ENCODE measurements at places on chromosomes 5 and 9.

DNA sequence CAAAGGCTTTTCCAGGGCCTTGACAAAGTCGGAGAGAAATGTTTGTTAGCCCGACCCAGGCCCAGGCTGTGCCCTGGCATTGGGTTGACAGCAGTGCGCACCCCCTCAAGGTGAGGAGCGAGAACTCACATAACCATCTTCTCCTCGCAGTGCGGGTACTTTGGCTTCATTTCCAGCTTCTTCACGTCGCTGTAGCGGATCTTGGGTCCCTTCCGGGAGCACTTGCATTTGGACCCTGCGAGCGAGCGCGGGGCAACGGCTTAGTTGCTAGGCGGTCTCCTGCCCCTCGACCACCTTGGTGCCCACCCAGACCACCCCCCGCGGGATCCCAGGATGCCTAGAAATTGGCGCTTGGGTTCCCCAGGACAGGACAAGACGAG, 496 bp downstream of the CXCL14 start:
- DNase-seq, result no peak

GRCh38 chr5:154312576-154312975, 122.0 kb downstream of the GALNT10 start:
- DNase-seq, result no peak

DNA sequence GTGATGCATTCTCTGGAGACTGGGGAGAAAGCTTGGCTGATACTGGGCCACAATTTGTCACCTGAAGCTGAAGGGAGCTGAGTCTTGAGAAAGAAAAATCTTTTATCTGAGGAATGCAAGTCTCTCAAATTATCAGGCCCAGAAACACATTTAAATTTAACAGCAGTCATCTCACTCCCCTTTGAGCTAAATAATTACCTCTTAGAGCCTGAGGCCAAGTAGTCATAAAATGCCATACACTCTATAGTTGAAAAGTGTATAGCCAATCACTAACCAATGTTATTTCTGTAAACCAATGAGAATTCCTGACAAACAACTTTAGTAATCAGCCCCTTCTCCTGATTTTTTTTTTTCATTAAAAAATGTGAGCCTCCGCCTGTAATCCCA, 32.7 kb upstream of the DAPK1 start:
- no peak for DNase-seq

DNA sequence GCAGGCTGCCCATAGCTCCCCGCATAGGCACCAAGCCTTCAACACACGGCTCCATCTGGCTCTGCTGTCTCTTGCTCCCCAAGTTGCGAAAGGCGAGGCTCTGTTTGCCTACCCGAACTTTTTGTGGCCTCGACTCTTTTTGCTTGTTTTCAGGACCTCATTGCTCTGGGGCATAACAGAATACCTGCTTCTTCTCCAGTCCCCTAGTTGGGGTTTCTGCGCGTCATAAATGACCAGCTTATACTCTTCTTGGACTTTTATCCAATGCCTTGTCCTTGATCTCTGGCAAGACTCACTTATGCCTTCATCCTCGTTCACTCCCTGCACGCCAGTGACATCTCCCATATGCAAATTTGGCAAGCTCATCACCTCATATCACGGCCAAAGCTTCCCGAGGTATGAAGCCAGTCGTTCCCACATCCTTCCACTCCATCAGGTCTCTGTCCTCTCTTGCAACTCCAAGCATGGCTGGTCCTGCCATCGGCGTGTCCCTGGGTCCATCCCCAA, 238.8 kb upstream of the ADAMTS16 start:
- no peak for DNase-seq

DNA sequence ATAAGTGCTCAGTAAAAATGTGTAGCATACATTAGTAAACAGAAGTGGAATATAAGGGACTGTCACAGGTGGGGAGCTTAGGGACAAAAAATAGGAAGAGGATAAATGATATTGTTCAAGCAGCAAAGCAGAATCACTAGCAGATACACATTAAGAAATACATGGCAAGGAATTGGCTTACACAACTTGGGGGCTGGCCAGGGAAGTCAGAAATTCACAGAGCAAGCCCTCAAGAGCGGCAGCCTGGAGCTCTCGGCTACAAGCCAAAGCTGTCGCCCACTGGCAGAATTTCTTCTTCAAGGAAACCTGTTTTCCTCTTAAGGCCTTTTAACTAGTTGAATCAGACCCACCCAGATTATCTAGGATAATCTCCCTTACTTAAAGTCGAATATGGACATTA, 73.0 kb upstream of the SMIM23 start:
- no peak for DNase-seq

GRCh38 chr9:37942621-37943344, 38.9 kb upstream of the SLC25A51 start:
- DNase-seq, result no peak

DNA sequence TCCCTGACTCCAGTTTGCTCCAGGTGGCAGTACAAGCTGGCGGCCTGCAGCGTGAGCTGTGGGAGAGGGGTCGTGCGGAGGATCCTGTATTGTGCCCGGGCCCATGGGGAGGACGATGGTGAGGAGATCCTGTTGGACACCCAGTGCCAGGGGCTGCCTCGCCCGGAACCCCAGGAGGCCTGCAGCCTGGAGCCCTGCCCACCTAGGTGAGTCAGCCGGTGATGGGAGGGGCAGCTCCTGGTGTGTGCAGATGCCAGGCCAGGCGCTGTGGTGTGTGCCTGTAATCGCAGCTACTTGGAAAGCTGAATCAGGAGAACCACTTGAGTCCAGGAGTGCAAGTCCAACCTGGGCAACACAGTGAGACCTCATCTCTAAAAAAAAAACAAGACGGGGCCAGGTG, 10.0 kb upstream of the CACFD1 start:
- no peak for DNase-seq

DNA sequence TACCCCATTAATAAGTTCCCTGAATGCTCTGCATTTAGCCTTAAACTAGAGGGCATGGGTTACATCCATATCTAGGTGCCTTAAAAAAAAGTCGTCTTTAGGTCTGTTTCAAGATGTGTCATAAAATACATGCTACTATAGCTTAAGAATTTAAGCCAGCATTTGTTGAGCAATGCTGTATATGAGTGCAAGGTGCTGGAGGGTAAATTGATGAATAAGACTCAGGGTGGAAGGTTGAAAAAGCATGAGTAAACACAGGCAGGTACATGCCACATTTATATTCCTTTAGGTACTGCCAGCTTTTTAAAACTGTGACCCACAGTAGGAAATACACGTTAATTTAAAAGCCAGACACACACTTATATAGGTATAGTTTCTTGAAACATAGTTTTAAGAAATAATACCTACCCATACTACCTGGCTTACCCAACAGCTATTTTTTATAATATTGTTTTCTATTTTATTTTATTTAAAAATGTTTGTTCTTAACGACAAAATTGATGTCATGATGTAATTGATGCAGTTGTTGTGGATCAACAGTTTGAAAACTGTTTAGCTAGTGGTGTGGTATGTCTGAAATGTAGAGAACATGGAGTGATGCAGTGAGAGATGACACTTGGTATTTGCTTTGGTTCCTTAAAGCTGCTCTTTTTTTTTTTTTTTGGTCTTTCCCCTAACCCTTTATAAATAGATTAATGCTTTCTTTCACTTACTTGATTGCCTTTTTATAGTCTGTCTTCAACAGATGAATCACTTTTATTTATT, 3.9 kb downstream of the HMGCR start:
- no peak for DNase-seq

DNA sequence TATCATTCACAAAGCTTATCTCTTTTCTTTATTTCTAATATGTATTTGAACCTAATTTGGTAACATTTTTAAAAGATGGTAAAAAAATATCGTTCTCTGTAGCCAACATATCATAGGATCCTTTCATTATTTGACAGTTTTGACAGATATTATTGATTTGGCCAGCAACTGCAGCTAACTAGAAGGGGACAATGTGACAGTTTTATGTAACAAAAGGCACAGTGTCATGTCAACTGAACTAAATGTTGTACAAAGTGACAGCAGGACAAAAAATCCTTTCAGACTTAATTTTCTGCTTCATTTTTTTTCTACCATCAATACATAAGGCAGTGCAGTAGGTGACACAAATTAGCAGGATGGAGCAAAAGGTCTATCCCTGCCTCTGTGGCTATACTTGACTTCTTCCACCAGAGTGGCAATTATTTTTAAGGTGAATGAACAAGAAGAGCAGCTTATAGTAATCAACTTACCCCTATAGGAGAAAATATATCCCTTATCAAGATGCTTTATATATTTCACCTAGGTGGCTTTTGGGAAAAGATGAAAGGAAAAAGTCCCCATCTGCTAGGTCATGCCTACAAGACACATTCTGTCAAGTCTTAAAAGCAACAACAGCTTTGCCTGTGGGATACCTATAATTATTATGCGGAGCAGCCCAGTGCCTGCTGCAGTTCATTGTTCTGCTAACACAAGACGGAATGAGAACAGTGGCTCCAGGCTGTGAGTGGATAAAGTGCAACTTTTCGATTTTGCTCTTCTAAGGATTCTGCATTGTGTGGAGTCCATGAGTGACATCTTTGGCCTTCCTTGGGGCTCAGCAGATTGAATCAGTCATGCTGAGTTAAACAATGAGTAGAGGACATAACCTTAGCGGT, 694.9 kb downstream of the ISL1 start:
- no peak for DNase-seq

DNA sequence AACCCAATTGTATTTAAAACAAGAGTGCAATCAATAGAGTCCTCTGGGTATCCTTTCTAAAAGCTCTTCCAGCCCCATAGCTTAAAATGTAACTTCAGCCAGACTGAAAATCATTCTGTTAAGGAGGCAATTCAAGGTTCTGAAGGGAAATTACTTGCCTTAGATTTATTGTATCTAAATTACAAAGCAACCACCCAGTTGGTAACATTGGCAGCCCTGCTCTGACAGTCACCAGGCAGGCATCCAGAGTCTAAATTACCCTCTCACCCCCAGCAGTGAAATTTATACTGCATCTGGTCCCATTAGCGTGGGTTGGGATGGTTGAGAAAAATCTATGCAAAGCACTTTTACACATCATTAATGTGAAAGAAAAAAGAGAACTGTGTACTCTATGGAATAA, 514.7 kb downstream of the MTRR start:
- DNase-seq, result no peak

DNA sequence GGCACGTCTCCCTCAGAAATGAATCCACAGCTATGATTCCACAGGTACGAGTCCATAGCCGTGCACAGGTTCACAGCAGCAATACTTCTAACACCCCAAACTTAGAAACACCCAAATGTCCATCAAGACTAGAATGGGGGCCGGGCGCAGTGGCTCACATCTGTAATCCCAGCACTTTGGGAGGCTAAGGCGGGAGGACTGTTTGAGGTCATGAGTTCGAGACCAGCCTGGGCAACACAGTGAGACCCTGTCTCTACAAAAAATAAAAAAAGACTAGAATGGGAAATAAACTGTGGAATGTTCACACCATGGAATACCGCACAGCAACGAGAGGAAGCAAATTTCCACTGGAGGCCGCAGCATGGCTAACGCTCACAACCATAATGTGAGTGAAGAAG, 4.3 kb upstream of the DOLPP1 start:
- DNase-seq, result no peak

GRCh38 chr9:137085920-137086530, 760 bp upstream of the MAN1B1 start:
- DNase-seq, result peak; percentile 32

DNA sequence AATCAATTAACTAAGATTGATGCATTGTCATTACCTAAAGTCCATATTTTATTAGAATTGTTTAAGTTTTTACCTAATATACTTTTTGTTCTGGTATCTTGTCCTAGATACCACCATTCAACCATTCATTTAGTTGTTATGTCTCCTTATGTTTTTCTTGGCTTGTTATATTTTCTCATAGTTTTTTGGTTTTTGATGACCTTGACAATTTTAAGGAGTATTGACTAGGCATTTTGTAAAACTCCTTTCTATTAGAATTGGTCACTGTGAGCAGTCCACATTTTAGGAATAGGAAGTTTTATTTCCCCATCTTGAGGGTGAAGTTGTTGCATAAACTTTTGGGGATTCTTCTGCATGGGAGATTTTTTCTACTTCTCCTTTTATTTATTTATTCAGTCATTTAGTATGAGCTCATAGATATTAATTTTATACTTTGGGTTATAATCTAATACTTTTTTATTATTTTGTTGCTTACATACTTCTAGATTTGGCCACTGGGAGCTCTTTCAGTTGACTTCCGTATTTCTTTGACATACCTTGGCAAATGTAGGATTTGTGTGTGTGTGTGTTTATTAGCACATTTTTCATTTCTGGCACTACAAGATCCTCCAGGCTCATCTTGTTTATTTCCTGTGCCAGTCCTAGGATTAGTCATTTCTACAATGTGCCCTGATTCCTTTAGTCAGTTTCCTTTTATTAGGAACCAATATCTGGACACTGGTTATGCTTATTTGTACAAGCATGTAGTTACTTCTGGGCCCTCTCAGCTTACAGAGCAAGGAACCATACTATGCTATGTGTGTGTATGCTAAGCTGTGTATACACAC, 134.9 kb upstream of the CDKN2B start:
- no peak for DNase-seq

GRCh38 chr5:34502581-34502980, 153.5 kb upstream of the RAI14 start:
- DNase-seq, result no peak

DNA sequence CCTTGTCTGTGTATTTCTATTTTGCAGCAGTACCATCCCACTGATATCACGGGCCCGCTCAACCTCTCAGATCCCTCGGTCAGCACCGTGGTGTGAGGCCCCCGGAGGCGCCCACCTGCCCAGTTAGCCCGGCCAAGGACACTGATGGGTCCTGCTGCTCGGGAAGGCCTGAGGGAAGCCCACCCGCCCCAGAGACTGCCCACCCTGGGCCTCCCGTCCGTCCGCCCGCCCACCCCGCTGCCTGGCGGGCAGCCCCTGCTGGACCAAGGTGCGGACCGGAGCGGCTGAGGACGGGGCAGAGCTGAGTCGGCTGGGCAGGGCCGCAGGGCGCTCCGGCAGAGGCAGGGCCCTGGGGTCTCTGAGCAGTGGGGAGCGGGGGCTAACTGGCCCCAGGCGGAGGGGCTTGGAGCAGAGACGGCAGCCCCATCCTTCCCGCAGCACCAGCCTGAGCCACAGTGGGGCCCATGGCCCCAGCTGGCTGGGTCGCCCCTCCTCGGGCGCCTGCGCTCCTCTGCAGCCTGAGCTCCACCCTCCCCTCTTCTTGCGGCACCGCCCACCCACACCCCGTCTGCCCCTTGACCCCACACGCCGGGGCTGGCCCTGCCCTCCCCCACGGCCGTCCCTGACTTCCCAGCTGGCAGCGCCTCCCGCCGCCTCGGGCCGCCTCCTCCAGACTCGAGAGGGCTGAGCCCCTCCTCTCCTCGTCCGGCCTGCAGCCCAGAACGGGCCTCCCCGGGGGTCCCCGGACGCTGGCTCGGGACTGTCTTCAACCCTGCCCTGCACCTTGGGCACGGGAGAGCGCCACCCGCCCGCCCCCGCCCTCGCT, 1.9 kb downstream of the LRRC26 start:
- DNase-seq, result no peak

GRCh38 chr5:175382171-175382570, 61.8 kb downstream of the DRD1 start:
- DNase-seq, result no peak

All from GM04504 (cell line).